NCI-H510A (cell line): ENCODE measurements at places on chromosomes 1 and 21.

DNA sequence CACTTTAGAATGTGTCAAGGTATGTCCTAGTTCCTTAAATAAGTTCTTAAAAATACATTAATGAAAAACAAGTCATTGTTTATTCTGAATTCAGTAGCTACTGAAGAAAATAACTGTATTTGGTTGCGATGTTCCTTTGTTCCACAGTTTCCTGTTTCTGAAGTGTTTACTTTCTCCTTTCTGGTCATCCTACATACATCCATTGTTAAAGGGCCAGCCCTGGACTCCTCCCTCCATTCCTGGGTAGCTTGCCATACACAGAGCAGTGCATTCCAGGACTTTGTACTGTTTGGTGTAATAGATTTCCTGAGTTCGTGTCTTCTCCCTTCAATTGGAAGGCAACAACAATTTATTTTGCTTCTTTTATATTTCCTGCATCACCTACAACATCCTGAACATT, 845.4 kb upstream of the CXADR start:
- DNase-seq, result no peak

GRCh38 chr1:89972024-89972423, 22.9 kb upstream of the ZNF326 start:
- DNase-seq, result no peak

- DNase-seq, result no peak
Measured at GRCh38 chr21:15826147-15826780, 96.5 kb downstream of the USP25 start.

DNA sequence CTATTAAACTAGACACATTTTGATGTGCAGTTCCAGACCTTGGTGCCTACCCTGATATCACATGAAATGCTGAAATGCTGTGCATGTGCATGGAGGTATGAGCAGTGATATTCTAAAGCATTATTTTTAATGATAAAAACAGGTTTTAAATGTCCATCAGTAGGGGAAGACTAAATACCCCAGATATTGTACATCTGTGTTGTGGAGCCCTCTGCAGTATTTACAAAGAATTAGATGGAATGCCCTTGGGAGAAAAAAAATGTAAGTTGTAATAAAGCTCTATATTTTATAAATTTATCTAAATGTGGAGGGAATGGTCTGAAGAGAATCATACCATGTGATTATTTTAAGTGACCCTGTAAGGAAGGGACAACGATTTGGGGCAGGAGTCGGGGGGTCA, 39.1 kb upstream of the IGSF5 start:
- no peak for DNase-seq

DNA sequence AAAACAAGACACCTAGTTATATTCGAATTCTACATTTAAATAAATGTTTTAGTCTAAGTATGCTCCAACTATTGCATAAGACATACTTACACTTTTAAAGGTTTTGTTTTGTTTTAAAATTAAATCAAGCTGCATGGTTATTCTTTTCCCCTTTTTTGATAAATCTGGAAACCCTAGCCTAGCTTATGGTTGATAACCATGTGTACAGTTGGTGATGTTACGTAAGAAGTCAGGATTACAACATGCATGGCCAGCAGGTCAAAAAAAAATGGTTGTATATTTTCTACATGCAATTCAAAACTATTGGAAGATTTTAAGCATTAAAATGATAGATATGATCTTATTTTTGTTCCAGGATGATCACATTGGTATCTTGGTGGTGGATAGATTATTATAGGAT, 1600.6 kb downstream of the PLA2G4A start:
- no peak for DNase-seq

DNA sequence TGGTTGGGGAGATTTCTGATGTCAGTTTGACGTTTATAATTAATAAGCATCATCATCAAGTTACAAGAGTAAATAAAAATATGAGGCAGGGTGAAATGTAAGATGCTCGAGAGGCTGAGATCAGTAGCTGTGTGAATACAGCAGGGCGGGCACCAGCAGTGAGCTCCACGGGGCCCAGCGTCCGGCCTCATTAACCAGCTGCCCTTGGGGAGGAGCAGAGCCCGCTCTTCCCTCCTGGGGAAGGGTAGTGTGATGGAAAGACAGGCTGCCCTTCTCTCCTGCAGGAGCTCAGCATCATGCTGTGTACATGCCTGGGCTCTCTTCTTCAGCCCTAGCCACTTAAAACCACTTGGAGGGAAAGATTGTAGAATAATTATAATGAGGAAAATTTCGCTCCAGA, 23.4 kb downstream of the PDE9A start:
- DNase-seq, result no peak

DNA sequence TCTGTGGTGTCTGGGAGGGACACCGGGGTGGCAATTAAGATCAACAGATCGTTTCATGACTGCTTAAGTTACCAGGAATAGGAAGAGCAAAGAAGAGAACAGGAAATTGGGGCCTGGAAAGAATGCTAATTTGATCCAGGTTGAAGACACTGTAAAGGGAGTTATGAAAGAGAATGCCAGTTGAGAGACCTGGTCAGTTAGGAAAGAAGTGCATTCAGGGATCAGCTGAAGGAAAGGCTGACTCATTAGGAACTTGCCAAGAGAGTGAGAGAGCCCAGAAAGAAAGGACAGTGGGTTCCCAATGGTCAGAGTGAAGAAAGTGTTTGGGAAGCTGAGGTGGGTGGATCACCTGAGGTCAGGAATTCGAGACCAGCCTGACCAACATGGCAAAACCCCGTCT, 119.6 kb downstream of the UBE2U start:
- no peak for DNase-seq

- no peak for DNase-seq
Measured at GRCh38 chr1:99553301-99553700, 92.6 kb upstream of the PALMD start.

GRCh38 chr1:33005838-33006421, 30.8 kb downstream of the AK2 start:
- no peak for DNase-seq

GRCh38 chr1:33117440-33118085, 36.6 kb downstream of the AZIN2 start:
- DNase-seq, result no peak

DNA sequence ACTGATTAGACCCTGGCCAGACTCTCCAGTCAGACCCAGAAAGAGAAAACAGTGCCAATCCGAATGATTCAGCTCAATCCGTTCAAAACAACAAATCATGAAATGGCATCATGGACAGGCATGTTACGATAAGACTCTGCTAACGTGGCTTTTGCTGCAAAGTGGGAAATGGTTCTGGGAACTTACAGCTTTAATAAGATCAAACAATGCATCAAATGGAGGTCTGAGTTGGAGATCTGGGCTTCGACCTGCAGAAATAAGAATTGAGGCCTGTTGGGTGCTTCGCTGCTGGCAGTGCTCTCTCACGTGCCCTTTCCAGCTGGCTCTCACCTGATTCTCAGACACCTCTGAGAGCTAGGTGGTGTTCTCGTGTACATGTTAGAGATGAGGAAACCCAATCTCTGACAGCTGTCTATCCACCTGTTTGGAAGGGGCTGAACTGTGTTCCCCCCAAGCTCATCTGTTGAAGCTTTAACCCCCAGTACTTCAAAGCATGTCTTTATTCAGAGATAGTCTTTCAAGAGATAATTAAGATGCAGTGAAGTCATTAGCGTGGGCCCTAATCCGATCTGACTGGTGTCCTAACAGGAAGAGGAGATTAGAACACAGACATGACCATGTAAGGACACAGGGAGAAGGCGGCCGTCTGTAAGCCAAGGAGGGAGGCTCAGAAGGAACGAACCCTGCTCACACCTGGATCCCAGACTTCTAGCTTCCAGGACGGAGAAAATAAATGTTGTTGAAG, 45.5 kb upstream of the ETS2 start:
- DNase-seq, result no peak

GRCh38 chr1:14245954-14246353, 352.5 kb upstream of the KAZN start:
- DNase-seq, result no peak

GRCh38 chr21:15149600-15150224, 84.9 kb upstream of the NRIP1 start:
- DNase-seq, result no peak

DNA sequence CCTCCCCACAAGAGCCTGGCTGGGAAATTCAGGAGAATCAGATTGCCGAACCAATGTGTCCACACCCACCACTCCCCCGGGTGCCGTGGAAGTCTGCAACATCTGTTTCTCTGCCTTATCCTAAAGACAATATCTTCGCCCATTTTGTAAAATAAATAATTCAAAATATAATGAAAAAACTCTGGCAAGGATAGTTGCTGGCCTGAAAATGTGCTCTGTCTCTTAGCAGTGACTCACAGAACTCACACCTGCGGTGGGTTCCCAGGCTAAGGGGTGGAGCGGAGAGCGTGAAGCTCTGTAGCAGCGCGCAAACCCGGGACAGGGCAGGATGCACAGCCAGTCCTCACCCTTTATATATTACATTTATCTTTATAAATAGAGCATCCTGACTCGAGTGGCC, 99.9 kb downstream of the COLGALT2 start:
- no peak for DNase-seq

DNA sequence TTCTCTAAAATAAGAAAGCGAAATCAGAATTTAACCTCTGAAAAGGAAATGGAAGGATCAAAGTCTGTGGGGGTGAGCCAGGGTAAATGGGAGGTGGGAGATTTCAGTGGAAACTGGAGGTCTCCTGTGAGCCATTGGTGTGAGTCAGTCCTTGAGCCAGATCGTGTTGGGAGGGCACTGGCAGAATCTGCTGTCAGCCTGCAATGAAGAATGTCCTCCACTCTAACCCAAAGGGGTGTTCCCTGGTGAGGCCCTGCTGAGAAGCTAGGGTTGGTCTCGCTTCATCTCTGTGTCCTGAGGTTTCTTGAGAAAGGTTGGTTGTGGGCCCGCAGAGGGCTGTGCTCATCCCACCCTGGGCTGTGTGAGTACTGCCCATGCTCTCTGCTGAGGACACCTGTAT, 2.4 kb downstream of the QSOX1 start:
- DNase-seq, result no peak

GRCh38 chr1:155038602-155039307, 5.1 kb downstream of the DCST1 start:
- no peak for DNase-seq

DNA sequence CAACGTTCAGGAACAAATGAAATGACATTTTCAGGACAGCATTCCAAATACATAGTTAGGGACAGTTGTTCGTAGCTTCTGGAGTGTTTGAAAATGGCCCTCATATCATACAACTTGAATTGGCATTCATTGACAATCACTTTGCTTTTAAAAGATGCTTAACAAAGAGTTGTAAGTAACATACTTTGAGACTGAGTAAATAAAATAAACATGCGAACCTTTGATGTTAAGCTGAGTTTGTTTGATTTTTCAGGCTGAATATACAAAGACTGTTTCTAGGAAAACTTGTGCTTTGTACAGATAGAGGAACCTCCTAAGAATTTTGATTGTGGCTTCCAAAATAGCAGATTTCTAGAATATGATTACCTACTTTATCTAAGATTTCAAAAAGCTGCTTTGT, 45.3 kb downstream of the ITSN1 start:
- no peak for DNase-seq

GRCh38 chr1:10033359-10033845, 644 bp downstream of the UBE4B start:
- peak; percentile 88 for DNase-seq

DNA sequence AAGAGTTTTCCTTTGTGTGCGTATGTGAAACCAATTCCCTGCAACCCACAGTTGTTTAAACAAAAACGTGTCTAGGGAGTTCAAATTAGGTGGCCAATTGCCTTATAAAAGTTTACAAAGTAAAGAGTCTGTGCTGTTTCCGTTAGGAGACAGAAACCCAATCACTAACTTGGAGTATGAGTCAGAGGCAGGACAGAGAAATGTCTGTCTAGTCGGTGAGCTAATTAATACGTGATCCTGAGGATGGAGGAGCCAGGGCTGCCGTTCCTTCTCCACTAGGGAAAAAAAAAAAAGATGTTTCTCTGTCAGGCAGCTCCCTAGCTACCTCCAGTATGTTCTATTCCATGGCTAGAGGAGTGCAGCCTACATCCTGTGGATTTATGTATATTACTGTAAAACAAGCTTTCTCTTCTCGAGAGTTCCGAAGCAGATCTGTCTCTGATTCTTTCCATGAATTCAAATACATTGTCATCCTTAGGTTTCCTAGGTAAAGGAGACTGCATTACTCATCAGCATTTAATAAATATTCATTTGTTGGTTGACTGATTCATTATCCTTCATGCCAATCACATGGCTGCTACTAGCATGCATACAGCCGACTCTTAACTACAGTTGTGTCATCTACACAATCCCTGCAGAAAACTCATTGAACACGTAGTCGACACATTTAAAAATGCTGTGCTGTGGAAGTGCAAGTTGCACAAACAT, 430.6 kb downstream of the KIF26B start:
- DNase-seq, result no peak

DNA sequence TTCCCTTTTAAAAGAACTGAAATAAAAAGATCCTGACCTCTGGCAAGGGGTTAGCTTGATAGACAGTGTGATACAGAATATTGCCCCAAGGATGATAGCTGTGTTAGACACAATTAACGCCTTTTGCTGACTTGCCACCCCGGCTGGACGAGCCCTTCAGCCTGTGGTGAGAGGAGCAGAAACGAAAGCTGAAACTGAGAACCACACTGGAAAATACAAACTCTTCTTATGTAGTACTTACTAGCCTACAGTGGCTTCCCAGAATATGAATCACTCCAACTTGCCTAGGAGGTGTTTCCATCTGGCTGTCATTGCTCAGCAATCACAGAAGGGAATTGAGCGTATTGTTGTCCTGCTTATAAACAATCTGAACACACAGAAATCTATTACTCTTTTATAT, 22.9 kb downstream of the SAMSN1 start:
- DNase-seq, result no peak

- peak; percentile 37 for DNase-seq
Measured at GRCh38 chr1:8020032-8020431, 6.1 kb downstream of the ERRFI1 start.

DNA sequence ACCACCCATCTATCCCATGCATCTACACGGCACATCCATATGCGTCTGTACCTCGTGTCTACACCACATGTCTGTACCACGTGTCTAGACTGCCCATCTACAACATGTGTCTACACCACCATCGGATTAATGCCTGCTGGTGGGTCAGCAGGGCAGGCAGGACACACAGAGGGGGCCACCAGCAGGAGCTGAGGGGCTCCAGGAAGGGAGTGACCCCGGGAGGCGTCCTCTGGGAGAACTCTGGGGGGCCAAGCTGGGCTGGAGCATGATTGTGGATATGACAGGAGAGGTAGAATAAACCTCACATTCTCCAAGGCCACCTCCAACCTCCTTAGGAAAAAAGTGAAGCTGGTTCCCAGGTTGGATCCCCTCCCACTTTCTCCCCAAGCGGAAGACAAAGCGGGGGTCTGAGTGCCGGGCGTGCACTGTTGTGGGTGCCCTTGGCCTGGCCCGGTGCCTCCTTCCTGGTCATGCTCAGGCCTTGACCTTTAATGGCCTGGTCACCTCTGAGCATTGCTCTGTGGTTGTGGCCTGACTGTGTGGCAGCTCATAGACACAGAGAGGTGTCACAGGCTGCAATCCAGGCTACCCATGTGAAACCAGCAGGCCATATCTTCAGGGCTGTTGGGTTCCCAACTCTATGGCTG, 881 bp upstream of the ACTRT2 start:
- DNase-seq, result no peak

- peak; percentile 28 for DNase-seq
Measured at GRCh38 chr1:213564215-213564659, 423.5 kb upstream of the PROX1 start.
